ENCODE measurements at places on chromosomes 12 and 14. TPM values are rescaled to one million over a fixed set of nuclear protein-coding genes. Genes with fewer than 3 reads are reported as not detected.

DNA sequence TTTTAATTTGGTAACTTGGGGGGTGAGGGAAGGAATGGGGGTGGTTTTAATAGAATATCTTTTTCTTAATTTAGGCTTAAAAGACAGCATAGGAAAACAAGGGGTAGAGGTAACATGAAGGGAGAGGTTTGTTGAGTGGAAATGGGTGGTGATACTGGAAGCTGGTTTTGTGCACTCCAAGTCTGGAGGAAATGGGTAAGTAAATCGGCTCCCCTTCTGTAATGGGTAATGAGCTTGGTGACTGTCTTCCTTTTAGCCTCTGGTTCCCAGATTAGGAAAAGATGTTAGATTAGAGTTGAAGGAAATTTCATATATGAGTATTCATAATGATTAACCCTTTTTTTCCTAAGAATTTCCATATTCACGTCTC is 122.1 kb downstream of the SRGAP1 start:
- DNase-seq, result no peak

DNA sequence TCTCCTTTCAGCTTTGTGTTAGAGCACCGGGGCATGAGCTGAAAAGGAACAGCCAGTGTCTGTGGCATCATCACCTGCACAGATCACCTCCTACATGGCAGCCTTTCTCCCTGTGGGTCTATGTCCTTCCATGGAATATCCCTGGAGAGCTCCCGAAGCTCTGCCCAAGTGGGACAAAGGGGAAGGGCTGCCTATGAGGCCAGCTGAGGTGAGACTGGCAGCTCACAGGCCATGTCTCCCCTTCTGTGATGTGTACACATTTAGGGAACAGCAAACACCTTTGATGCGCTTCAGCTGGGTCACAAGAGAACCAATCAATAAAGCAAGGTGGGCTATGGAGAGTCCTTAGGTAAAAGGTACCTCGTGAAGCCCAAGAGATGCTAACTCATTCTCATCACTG is 4.1 kb downstream of the PROX2 start:
- DNase-seq, result no peak

- DNase-seq, result no peak
These were observed 124.3 kb upstream of the EGLN3 start for GRCh38 chr14:34075042-34075744.

DNA sequence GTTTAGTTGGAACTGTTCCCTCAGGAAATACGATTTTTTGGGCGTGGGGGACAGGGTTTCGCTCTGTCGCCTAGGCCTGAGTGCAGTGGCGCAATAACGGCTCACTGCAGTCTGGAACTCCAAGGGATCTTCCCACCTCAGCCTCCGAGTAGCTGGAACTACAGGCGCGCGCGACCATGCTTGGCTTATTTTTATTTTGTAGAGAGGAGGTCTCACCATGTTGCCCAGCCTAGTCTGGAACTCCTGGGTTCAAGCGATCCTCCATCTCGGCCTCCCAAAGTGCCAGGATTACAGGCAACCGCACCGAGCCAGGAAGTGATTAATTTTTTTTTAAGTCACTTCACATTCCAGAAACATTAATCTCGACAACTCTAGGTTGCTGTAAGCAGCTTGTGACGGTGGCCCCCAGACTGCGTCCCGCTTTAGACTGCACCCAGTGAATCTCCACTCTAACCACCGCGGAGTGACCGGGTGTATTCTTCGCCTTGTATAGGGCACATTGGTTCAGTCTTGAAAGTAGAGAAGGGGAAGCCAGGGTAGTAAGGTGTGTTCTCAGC is 830 bp upstream of the MIS18BP1 start:
- no peak for DNase-seq

DNA sequence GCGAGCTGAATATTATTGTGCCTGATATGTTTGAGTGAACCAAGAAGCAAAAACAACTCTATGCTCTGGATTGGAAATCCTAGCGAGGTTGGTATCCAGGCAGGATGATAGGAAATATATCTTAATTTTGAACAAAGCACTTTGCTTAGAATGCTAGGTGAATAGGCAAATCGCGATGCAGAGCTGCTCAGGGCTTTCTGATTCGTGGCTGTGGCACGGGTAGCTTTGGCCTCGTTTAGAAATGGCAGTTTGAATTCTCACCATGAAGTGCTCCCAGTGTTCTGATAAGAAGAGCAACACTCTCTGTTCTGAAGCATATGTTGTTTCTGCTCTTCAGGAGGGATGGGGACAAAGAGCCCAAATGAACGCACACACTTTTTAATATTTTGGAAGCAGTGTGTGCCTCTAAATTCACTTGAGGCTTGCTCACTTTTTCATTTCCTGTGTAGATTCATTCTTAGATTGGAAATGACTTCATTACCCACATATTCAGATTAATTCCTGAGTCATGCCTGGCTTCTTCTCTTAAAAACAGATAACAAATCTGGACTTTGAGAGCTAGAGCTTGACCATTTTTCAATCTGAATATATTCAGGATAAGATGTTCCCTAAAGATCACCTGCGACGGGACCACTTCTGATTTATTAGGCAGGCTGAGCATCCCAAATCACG is 200.9 kb downstream of the RPAP3 start:
- DNase-seq, result no peak

GRCh38 chr12:75884465-75884985 is 147.1 kb downstream of the PHLDA1 start:
- DNase-seq, result no peak

Gene LPAR5
- polyA plus RNA-seq, result 5.3 TPM

Gene SRRM4
- 0.01 TPM for polyA plus RNA-seq

Gene CAPZA3
- polyA plus RNA-seq, result not detected

Data from GM12878 (cell line).